Mesothelial cell of epicardium (in vitro differentiated cells): ENCODE measurements at places on chromosomes 12 and 14. TPM values are rescaled to one million over a fixed set of nuclear protein-coding genes. Genes with fewer than 3 reads are reported as not detected.

The TMEM119 gene
- 37.6 to 43.2 TPM (median 41.2 TPM) in 3 replicates for total RNA-seq

The E2F7 gene
- 6.9 to 8.2 TPM (median 7.7 TPM) in 3 replicates for total RNA-seq

The TNFRSF1A gene
- total RNA-seq, result 65.4 to 70.4 TPM (median 68.9 TPM) in 3 replicates

The TPH2 gene
- total RNA-seq, result not detected in 3 replicates

The FGF23 gene
- total RNA-seq, result not detected in 3 replicates

The PTGDR gene
- 0.07 TPM in 1 of 3 replicates, not detected in the others for total RNA-seq

The GPD1 gene
- total RNA-seq, result 0.72 to 1.2 TPM (median 1.1 TPM) in 3 replicates

The TPCN1 gene
- total RNA-seq, result 40.0 to 46.0 TPM (median 42.7 TPM) in 3 replicates

The GPR162 gene
- total RNA-seq, result 10.8 to 11.5 TPM (median 11.0 TPM) in 3 replicates

The TSHR gene
- not detected in 3 replicates for total RNA-seq

The LRP1-AS gene
- total RNA-seq, result not detected in 3 replicates

The OTX2 gene
- 0.27 TPM in 1 of 3 replicates, not detected in the others for total RNA-seq

The PYGL gene
- total RNA-seq, result 19.9 to 21.6 TPM (median 20.8 TPM) in 3 replicates

The SLC7A7 gene
- total RNA-seq, result 8.3 to 9.8 TPM (median 8.9 TPM) in 3 replicates

The SOS2 gene
- total RNA-seq, result 43.6 to 47.0 TPM (median 45.7 TPM) in 3 replicates

The PLD4 gene
- 0.58 to 0.78 TPM (median 0.75 TPM) in 3 replicates for total RNA-seq

The FAR2 gene
- 7.0 to 7.4 TPM (median 7.2 TPM) in 3 replicates for total RNA-seq

The AQP6 gene
- total RNA-seq, result 0.11 to 0.16 TPM (median 0.11 TPM) in 3 replicates

The PFDN5 gene
- 328 to 339 TPM (median 338 TPM) in 3 replicates for total RNA-seq

The CD27 gene
- total RNA-seq, result not detected in 3 replicates

The SCNN1A gene
- total RNA-seq, result 20.1 to 21.5 TPM (median 20.3 TPM) in 3 replicates

The CEBPE gene
- total RNA-seq, result not detected in 3 replicates

The SCFD1 gene
- 94.6 to 103 TPM (median 99.4 TPM) in 3 replicates for total RNA-seq

The PTPRB gene
- 1.7 to 2.2 TPM (median 1.9 TPM) in 3 replicates for total RNA-seq

The COX8C gene
- 0.73 to 1.2 TPM in 2 of 3 replicates, not detected in the other for total RNA-seq

The LIN7A gene
- 9.0 to 10.0 TPM (median 9.9 TPM) in 3 replicates for total RNA-seq

The MTA1 gene
- 256 to 261 TPM (median 259 TPM) in 3 replicates for total RNA-seq

The SLC22A17 gene
- total RNA-seq, result 47.7 to 50.5 TPM (median 49.0 TPM) in 3 replicates

The GDF3 gene
- not detected in 3 replicates for total RNA-seq
